Fibroblast of villous mesenchyme (primary cell): ENCODE measurements at places on chromosomes 1 and 21.

GRCh38 chr1:151499365-151499764 lies 11.8 kb upstream of the CGN start:
- DNase-seq: no peak

DNA sequence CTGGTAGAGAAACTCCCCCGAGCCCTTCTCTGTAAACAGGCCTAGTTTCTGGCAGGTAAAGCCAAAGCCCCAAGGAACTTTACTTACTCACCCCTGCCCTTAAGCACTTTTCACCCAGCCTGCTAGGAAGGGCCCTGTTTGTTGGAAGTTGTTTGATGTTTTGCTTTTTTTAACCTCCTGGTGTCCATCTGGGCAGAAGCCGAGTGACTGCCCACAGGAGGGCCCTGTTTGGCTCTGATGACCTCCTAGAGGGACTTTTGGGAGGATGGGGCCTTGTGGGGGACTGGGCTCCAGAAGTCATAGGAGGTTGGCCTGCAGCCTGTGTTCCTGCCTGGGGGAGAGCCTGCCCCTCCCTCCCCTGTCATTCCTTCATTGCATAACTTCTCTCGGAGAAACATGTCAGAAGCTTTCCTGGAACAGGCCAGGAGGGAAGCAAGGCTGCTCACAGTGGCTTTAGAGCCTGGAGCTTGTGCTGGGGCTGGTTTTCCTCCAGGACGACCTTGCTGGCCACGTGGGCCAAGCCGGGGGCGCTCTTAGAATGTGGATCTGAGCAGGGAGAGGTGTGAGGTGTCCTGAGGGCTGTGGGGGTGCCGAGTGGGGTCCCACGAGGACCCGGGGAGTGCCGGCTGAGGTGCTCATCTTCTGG lies 33.9 kb downstream of the COQ8A start:
- peak; percentile 76 for DNase-seq

- DNase-seq: peak; percentile 62
These were observed 809 bp downstream of the SYT11 start for GRCh38 chr1:155859881-155860871.

DNA sequence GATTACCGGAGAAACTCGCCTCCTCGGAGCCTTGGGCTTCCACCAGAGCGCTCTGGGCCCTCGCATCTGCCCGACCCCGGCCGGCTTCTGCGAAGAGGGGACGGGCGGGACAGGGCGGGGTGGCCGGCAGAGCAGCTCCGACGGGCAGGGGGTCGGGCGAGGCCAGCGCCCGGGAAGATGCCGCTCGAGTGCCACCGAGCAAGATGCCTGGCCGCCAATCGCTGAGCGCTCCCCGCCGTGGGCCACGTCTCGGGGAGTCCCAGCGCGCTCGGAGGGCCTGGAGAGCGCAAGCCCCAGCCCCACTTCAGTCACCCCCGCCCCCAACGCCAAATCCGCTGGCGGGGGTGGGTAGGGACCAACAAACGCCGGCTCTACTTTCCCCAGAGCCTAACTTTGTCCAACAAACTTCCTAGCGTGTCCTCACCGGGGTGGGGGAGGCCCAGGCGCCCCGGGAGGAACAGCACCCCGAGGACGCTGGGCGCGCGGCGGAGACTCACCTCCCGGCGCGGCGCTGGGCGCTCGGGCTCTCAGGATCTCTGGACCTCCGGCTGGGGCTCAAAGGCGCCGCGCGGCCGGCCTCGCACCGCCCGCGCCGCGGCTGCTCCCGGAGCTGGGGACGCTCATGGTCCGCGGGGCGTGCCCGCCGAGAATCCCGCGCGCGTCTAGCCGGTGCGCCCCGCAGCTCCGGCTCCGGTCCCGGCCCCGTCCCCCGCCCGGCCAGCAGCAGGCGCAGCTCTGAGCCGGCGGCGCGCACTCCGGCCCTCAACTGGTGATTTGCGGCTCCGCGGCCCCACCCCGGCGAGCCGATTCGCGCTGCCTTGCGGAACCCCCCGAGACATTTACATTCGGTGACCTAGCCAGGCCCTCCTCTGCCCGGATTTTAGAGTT lies at the start of gene BCAR3:
Gene BCAR3, minus strand, starts transcription at position 737 of the 888 bp plus-strand sequence. CDS start 6,907 bp downstream, outside the sequence.
- DNase-seq: peak; percentile 82

- DNase-seq: no peak
These were observed 75.0 kb downstream of the PBX1 start for GRCh38 chr1:164633997-164634396.

GRCh38 chr1:10642403-10643080 lies 153.9 kb downstream of the CASZ1 start:
- DNase-seq: no peak

GRCh38 chr1:89692601-89693521 lies 59.9 kb downstream of the LRRC8C start:
- peak; percentile 87 for DNase-seq

GRCh38 chr21:40839521-40839920 lies 7.4 kb downstream of the DSCAM start:
- DNase-seq: no peak

DNA sequence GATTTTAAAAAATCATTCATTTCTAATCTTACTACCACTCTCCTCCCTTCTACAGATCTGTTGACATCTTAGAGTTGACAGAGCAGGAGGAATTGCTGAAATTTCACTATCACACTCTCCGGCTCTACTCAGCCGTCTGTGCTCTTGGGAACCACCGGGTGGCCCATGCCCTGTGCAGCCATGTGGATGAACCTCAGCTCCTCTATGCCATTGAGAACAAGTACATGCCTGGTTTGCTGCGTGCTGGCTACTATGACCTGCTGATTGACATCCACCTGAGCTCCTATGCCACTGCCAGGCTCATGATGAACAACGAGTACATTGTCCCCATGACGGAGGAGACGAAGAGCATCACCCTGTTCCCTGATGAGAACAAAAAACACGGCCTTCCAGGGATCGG lies 276.7 kb downstream of the ZP4 start:
- no peak for DNase-seq

DNA sequence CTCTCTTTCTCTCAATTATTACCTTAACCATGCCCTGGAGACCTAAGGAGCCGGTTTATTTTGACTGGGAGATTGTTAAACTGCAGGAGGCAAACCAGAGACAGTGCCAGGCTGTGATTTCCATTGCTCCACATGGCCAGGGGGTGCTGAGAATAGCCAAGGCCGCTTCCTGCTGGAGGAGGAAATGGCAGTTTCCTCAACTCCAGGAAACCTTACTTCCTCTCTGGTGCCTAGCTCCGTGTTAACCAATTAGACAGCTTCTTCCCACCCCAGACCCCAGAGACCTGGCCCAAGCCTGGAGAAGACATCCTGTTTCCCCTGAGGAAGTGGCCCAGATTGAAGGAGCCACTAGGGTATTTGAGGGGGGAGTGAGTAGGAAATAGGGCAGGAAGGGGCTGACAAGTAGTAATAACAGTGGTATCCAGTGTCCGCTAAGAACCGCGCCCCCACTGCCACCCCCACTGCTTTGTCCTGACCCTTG lies 161.2 kb downstream of the PLPP3 start:
- no peak for DNase-seq

DNA sequence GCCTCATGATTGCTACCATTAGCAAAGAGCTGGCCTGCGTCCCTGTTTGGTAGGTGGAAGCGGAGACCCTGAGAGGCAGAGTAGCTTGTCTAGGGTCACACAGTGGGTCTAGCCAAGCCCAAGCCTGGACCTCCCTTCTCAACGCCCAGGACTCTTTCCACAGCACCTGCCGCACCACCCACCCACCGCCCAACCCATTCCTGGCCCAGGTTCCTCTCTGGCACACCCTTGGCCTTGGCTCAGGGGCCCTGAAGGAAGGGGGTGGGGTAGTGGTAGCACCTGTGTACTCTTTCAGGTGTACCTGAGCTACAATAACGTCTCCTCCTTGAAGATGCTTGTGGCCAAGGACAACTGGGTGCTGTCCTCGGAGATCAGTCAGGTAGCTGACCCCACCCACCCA lies 19.3 kb downstream of the FAM151A start:
- DNase-seq: no peak

GRCh38 chr1:156788136-156788535 lies 20.8 kb downstream of the PRCC start:
- no peak for DNase-seq

- no peak for DNase-seq
These were observed 54.6 kb downstream of the PRDM2 start for GRCh38 chr1:13754510-13755103.

DNA sequence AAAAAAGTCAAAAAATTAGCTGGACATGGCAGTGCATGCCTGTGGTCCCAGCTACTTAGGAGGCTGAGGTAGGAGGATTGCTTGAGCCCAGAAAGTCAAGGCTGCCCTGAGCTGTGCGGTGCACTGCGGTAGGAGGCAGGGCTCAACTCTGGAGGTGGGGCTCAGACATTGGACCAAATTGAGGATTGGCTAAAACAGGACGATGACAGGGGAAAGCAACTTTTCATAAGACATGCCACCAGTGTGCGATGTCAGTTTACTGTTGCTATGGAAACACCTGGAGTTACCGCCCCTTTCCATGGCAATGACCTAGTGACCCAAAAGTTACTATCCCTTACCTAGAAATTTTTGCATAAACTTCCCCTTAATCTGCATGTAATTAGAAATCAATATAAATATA lies 85.3 kb downstream of the DISP3 start:
- DNase-seq: no peak

- no peak for DNase-seq
These were observed 8.5 kb downstream of the FTCD start for GRCh38 chr21:46146856-46147255.

DNA sequence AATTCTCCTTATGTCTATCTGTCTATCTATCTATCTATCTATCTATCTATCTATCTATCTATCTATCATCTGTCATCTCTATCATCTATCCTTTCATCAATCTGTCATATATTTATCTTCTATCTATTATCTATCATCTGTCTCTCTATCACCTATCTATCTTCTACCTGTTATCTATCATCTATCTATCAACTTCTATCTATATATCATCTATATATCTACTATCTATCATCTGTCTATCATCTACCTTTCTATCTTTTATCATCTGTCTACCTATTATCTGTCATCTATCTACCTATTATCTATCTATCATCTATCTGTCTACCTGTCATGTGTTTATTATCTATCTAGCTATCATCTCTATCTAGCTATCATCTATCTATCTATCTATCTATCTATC lies 124.7 kb upstream of the C1orf174 start:
- DNase-seq: no peak

DNA sequence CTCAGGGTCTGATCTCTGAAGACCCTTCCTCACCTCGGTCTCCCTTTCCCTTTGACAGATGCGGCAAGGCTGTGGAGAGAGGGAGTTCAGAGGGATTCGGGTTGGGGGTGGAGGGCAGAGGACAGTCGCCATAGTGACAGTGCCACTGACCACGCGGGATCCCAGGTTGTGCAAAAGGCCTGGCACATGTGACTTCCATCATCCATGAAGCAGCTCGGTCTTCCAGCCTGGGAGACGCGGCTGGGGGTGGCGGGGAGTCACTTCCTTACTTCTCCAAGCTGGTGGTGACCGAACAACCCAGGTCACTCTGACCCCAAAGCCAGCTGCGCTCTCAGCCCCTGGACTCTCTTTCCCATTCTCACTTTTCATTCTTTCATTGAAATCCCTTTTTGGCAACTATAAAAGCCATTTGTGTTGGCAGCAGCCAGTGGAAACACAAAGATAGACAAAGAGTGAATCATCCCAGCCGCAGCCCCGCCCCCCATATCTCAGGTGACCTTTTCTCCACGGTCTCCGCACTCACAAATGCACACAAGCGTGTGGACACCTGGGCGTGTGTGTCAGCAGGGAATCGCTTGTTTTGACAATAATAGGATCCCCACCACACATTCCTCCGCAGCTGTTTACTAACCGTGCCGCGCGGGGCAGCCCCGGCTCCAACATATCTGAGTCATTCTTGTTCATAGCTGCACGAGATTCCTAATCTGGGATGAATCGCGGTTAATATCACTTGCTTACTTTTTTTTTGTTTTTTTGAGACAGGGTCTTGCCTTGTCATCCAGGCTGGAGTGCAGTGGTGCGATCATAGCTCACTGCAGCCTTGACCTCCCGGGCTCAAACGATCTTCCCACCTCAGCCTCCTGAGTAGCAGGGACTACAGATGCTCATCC lies 68.3 kb downstream of the DHRS3 start:
- peak; percentile 89 for DNase-seq

DNA sequence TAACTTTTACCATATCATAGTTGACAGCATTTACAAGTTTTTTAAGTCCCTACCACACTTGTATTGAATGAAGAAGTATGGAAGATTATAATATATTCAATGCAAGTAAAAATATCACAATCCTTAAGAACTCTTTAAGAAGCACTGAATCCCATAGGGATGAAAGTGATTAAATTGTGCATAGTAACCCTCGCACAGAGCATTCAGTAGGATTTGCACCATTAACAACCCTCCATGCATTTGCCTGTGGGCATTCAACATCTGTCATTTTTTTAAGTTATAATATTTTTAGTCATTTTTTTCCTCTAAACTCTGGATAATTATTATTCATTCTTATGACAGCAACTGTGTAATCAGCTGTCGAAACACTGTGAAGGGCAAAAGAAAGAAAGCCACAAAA lies 10.1 kb downstream of the SELE start:
- no peak for DNase-seq

GRCh38 chr1:64337926-64338325 lies 132.0 kb upstream of the CACHD1 start:
- no peak for DNase-seq

GRCh38 chr1:157117527-157118057 lies 18.0 kb upstream of the ETV3L start:
- no peak for DNase-seq

DNA sequence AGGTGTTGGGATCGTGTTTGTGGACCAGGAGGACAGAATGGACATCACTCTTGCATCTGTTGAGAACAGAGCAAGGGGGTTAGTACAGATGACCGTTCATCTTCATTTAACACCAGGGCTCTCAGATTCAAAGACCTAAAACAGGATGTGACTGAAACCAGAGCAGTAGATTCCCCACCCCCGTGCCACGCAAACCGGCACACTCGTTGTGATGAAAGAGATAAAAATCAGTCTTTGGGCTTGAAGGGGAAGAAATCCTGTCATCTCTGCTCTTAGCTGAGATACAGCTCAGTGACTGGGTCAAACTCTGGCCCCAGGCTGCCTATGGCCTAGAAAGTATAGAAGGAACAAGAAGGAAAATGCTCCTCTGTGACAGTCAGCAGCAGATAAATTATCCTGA lies 146.2 kb upstream of the KRTAP19-8 start:
- no peak for DNase-seq

GRCh38 chr1:65495137-65495536 lies 74.7 kb downstream of the LEPR start:
- peak; percentile 58 for DNase-seq

DNA sequence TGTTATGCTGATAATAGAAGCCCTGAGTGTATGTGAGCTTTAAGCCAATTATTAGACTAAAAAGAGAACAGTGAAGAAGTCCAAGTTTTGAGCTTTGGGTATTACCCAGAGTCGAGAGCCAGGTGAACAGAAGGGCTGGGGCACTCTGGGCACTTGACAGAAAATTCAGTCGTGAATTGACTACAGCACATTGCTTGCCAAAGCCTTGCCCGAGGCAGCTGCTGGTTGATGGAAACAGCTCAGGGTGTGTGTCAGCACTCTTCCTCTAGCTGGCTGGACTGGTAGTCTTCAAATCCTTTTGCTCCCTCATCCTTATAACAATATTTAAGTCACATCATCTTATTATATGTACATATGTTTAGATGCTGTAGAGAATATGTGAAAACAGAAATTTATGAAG lies 21.3 kb downstream of the PDE4B start:
- no peak for DNase-seq

GRCh38 chr1:65435987-65436386 lies 15.5 kb downstream of the LEPR start:
- DNase-seq: peak; percentile 75

GRCh38 chr1:25610822-25611630 lies 5.6 kb upstream of the MAN1C1 start:
- DNase-seq: peak; percentile 24
